Fibroblast of villous mesenchyme (primary cell): ENCODE measurements at places on chromosomes 12 and 14.

DNA sequence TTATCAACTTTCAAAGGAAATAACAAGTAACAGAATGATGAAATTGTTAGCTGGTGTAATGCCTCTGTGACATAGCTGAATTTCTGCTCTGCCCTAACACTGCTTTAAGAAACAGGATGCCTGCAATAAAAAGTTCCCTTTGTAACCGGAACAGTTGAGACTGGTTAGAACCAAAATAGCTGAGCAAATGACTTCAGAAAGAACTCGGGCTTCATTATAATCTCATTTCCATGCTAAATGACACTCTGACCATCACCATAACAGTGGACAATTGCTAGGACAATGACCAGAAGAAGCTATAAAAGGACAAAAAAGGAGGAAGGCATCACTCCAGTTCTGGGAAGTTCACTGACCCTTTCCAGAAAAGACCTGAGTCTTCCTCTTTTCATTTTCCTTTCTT lies 23.5 kb upstream of the PYGL start:
- DNase-seq: no peak

GRCh38 chr12:71694099-71694820 lies 8.4 kb downstream of the TMEM19 start:
- DNase-seq: no peak

- no peak for DNase-seq
Observed at GRCh38 chr12:18483698-18484325, 222.5 kb downstream of the PIK3C2G start.

DNA sequence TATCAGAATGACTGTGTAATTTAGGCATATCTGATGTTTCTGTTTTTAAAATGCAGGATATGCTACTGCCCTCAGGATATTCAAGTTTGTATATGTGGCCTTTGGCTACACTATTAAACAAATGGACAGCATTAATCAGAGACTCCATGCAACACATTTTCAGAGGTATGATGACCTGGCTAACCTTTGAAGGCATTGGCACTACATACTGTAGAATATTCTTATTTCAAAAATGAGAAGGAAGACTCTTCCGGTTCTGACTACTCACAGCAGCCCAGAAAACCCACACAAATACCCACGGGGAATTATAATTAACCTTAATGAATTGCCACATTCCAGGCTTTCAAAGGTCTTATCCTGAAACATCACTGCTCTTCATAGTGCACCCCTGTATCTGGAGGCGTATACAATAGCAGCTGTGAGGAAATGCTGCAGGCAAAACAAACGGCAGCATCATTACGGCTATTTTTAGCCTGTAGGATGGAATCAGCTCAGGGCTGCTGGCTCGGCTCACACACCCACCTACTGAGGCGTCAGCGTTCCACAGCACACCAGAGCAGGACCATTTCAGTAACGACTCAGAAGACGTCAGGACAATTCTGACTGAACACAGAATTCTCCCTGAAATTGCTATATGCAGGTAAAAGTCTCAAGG lies 648.5 kb downstream of the RPS29 start:
- no peak for DNase-seq

GRCh38 chr12:41907021-41907420 lies 237.7 kb downstream of the GXYLT1 start:
- no peak for DNase-seq

DNA sequence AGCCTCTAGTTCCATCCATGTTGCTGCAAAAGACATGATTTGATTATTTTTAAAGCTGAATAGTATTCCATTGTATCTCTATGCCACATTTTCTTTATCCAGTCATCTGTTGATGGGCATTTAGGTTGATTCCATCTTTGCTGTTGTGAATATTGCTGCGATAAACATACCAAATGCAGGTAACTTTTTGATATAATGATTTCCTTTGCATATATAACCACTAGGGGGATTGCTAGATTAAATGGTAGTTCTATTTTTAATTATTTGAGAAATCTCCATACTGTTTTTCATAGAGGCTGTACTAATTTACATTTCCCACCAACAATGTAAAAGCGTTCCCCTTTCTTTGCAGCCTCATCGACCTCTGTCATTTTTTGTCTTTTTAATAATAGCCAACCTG lies 342.5 kb downstream of the MDGA2 start:
- no peak for DNase-seq

DNA sequence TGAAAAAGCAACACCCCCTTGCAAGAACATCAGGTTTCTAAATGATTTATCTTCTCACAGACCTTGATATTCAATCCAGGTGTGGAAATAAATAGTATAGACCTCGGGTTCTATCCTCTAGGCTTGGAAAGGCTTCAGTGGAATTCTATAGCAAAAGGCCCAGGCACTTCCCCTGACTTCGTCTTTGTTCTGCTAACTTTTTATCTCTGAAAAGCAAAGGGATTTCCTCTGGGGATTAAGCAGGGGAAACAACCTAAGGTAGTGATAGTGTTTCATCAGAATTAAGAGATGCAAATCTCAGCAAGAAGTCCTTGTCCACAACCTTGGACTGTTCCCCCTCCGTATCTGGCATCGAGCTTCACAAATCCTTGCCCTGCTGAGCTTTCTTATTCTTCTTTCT lies 59.5 kb upstream of the DUSP6 start:
- DNase-seq: no peak

GRCh38 chr12:91667694-91668093 lies 478.0 kb downstream of the BTG1 start:
- no peak for DNase-seq

DNA sequence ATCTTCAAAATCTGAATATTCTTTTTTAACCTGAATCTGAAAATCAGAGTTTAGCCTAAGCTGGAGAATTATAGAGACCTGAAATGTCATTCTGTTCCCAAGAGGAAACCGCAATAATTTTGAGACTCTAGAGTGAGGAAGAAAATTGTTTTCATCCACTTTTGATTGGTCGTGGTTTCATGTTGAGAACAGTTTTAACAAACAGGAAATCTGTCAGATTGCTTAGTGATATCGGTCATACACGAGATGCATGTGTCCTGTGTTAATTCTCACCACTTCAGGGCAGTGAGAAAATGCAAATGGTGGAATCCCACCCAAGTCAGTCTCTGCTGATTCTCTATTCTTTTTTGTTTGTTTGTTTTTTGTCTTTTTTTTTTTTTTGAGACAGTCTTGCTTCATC lies 1498.5 kb upstream of the TMEM132C start:
- no peak for DNase-seq

DNA sequence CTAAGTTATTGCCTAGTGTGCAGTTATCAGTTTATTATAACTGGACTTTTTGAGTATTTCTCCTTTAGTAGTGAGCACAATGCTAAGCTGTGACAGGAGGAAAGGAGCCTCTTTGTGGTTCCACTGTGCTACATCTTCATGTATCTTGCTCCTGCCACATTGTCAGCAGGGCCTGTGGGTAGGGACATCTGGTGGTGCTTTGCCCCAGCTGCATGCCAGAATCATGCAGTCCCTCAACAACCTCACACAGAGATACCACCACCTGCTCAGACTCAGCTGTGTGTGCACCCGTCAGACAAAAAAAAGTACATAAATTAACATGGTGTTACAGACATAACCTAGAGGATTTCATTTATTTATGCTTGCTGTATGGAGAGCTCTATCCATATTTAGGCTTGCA lies 51.1 kb downstream of the MIS18BP1 start:
- peak; percentile 39 for DNase-seq

DNA sequence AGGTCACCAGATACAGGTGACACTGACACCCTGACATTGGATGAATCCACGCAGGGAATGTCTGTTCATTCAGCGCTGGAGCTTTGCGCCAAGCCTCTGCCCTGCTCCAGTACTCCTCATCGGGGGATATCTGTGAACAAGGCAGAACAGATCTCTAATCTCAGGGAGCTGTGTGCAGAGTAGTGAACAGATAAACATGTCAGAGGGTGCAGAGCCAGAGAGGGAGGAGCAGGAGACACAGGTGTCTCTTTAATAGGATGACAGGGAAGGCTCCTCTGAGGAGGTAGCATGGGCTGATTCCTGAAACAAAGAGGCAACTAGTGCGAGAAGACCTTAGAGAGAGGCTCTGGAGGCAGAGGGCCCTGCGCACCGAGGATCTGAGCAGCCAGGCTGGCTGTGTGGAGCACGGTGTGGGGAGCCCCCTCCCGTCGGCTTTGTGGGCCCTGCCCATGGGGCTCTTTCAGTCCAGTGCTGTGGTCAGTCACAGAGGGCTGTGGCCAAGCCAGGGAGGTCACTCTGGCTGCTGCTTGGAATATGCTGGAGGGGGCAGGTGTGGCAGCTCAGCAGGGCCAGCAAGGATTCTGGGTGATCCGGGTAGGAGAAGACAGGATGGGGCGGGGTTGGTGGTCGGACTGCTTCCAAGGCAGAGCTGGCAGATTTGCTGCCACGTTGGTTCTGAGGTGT lies 55.6 kb downstream of the TECPR2 start:
- DNase-seq: no peak

- no peak for DNase-seq
Observed at GRCh38 chr12:26455936-26456574, 260.7 kb downstream of the SSPN start.

DNA sequence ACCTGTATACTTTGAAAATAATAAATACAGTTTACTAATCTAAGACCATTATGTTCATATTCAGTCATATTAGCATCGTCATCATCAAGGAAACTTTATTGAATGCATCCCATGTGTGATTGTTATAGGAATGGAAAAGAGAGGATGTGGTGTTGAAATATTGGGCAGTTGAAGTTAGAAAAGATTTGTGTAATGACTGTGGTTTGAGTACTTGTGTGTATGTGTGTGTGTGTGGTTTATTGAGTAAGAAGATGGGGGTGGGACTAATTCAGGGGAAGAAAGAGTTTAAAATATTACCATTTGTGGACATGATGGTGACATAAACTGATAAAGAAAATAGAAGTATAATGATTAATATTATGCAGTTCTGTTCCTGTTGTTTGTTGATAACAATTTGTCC lies 238.7 kb upstream of the SEL1L start:
- no peak for DNase-seq

DNA sequence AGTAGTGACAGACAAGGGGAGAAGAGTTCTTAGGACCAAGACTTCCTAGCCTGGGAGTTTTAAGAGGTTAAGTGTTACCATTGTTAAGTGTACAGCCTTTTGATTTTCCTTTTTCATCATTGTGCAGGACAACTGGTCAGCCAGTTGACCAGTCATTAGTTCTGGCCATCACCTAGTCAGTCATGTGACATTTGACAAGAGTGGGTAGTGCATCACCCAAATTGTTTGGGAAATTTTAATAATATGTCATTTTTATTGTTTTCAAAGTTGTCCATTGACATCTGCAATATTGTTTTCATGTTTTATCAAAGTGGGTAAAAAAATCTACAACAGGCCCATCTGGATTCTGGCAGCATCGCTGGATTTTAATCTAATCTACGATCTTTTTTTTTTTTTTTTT lies 15.5 kb downstream of the SINHCAF start:
- DNase-seq: no peak

- no peak for DNase-seq
Observed at GRCh38 chr14:24814944-24815343, 181.0 kb upstream of the GZMB start.

GRCh38 chr12:104219908-104220404 lies 4.4 kb downstream of the TXNRD1 start:
- peak; percentile 74 for DNase-seq

GRCh38 chr12:1796515-1797010 lies 23.8 kb upstream of the LRTM2 start:
- DNase-seq: no peak

GRCh38 chr12:55607821-55608594 lies 28.7 kb upstream of the OR10P1 start:
- DNase-seq: no peak

DNA sequence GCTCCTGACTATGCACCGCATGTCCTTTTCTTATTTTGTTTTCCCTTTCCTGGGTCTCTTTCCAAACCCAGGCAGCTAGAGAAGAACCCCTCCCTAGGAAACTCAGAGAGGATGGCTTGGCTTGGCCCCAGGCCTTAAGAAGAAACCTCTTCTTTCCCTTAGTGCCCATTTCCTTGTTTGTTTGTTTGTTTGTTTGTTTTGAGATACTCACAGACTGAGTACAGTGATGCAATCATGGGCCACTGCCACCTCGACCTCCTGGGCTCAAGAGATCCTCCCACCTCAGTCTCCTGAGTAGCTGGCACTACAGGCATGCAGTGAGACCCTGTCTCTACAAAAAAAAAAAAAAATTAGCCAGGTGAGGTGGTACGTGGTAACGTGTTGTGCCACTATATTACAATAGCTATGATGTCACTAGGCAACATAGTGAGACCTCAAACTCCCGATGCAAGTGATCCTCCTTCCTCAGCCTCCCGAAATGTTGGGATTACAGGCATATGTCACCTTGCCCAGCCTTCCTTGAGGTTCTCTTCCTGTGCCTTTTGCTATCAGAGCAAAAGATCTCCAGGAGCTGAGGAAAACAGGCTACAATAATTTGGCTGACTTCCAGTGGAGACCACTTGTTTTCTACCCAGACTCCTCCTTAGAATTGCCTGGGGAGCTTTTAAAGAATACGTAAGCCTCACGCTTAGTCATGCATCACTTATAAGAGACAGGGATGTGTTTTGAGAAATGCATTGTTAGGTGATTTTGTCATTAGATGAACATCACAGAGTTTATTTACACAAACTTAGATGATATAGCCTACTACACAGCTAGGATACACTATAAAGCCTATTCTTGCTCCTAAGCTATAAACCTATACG lies 34.5 kb upstream of the LGALS3 start:
- DNase-seq: peak; percentile 66

GRCh38 chr14:21987937-21988336 lies 314.3 kb upstream of the OR4E1 start:
- peak; percentile 26 for DNase-seq

- no peak for DNase-seq
Observed at GRCh38 chr14:68945190-68945584, 33.9 kb downstream of the ACTN1 start.

- peak; percentile 99 for DNase-seq
Observed at GRCh38 chr14:61466249-61466904, 145.0 kb downstream of the PRKCH start.

DNA sequence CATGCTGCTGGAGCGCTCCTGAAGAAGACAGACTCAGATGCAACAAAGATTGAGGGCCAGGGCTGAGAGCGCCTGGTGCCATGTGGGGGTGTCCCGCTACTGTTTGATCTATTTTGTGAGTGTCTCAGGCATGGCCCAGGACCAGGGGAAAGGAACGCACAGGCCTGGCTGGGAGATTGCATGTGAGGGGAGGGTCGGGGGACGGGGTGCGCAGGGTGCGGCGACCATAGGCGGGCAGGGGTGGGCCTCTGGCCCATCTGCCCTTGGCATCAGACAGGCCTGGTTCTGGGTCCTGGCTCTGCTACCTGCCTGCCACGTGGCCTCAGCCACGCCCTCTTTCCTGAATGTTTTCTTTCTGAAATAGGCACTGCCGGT lies 47.5 kb downstream of the BEGAIN start:
- no peak for DNase-seq

DNA sequence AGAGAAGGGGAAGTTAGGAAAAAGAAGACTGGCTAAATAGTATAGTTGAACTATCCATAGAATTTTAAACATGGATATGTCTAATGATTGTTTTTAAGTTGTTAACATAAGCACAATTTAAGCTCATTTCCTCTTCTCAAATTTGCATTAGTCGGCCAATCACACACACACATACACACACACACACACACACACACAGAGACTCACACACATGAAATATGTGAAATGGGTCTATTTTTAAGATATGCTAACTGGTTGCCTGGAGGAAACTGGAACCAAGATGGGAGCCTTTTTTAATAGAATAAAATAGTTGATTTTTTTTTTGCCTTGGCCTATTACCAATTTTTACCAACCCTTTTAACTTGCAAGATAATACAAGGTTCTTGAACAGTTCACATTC lies 24.0 kb upstream of the STYK1 start:
- DNase-seq: no peak
